Chondrocyte (in vitro differentiated cells): ENCODE measurements at places on chromosomes 12 and 14. TPM values are rescaled to one million over a fixed set of nuclear protein-coding genes. Genes with fewer than 3 reads are reported as not detected.

The CIT gene
- 7.3 to 10.6 TPM (median 9.9 TPM) in 3 replicates for total RNA-seq

The BMP4 gene
- total RNA-seq = 2.9 to 9.0 TPM (median 3.4 TPM) in 3 replicates

The KIF5A gene
- total RNA-seq = 2.6 to 5.1 TPM (median 3.5 TPM) in 3 replicates

The LMNTD1 gene
- 0.75 TPM in 1 of 3 replicates, not detected in the others for total RNA-seq

The OVCH1 gene
- 0.20 to 0.89 TPM (median 0.72 TPM) in 3 replicates for total RNA-seq

DNA sequence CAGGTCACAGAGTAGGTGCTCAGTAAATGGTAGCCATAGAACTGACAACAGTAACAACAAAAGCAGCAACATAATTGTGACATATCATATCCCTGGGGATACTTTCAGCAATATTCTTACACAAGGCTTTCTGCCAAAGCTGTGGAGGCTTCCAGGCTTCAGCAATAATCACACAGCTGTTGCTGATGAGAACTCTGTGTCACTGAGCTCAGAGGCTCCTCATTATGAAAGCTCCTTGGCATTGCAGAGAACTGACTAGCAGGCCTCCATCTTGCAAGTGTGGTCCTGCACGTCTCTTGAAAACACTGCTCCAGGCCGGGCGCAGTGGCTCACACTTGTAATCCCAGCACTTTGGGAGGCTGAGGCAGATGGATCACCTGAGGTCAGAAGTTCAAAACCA is 97.3 kb upstream of the BTG1 start:
- H3K36me3 ChIP-seq = no peaks in the 10 kb centered on the region
- H3K27ac ChIP-seq = no peak overlapping the region
- H3K27me3 ChIP-seq = no peaks in the 10 kb centered on the region
- H3K4me3 ChIP-seq = no peak overlapping the region

DNA sequence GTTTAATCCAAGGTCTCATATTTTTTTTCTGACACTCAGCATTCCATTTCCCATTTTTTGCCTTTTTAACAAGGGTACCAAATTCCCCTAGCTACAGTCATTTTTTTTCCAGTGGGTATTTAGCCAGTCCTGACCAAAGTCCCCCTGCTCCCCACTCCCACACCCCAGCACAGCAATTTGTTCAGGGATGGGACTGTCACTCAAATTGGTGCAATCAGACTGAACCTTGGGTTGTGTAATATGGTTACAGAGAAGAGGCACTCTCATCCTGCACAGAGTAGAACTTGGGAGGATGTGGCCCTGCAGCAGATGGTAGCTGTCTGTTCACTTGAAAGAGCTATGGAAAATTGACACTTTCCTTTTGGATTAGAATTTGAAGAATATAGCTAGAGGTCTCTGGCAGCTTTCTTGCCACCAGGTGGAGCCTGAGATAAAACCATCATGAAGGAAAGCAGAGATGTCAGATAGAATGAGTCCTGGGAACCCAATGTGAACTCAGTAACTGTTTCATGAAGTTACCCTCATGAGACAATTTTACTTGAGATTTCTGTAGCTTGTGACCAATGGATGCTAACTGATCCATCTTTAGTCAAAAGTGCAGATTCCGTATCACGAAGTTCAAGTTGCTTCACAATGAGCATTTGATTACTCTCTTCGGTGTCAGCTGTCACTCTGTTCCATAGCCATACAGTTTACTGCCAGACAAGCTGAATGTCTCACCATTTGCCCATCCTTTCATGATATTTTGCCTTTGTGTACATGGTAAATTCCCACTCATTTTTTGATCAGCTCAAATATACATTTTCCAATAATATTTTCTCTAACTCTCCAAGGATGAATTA is 394.0 kb upstream of the SYT1 start:
- H3K27me3 ChIP-seq = peaks cover 31% of the 10 kb centered on the region
- no peaks in the 10 kb centered on the region for H3K4me1 ChIP-seq
- H3K36me3 ChIP-seq = no peaks in the 10 kb centered on the region
- H3K4me3 ChIP-seq = no peak overlapping the region
- no peak overlapping the region for H3K27ac ChIP-seq

- no peak overlapping the region for H3K27ac ChIP-seq
- H3K27me3 ChIP-seq = no peaks in the 10 kb centered on the region
- DNase-seq = no peak
Observed at GRCh38 chr12:127178463-127178862, 1088.5 kb upstream of the TMEM132C start.

DNA sequence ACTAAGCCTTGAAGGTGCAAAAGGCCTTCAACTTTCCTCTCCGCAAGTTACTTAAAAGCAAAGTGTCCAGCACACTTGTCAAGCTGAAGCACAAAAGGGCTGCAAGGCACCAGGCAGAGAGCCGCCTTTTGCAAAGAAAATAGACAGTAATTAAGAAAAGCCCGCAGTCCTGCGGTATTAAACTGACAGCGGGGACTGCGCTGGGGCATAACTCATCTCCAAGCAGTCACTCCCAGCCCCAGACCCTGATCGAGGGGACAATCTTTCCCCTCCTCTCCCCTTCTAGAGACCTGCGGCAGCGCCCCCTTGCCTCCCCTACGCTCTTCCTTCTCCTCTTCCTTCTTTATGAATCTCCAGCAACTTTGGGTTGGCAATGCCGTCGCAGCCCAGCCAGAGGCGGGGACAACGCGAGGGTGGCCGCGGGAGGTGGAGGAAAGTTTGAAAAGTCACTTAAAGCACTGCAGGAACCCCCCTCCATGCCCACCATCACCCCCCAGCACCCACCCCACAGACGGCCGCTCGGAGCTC is 200.9 kb upstream of the CAND1 start:
- no peaks in the 10 kb centered on the region for H3K27me3 ChIP-seq
- peak overlapping the region; percentile 83 for H3K4me3 ChIP-seq
- H3K4me1 ChIP-seq = peaks cover 22% of the 10 kb centered on the region
- no peaks in the 10 kb centered on the region for H3K36me3 ChIP-seq

DNA sequence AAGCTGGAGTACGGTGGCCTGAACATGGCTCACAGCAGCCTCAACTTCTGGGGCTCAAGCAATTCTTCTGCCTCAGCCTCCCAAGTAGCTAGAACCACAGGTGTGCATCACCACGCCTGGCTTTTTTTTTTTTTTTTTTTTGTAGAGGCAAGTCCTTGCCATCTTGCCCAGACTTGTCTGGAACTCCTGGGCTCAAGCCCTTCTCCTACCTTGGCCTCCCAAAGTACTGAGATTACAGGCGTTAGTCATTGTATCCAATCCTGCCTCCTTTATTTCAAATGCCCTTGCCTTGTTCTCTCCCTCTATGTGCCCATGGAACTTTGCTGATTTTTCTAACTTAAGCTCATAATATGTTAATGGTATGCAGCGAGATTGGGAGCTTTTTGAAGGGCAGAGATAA is 49.2 kb upstream of the PRICKLE1 start:
- H3K4me1 ChIP-seq = peaks cover 26% of the 10 kb centered on the region
- no peak for DNase-seq
- no peaks in the 10 kb centered on the region for H3K27me3 ChIP-seq
- no peak overlapping the region for H3K4me3 ChIP-seq
- no peaks in the 10 kb centered on the region for H3K36me3 ChIP-seq

- H3K27ac ChIP-seq = no peak overlapping the region
- H3K36me3 ChIP-seq = no peaks in the 10 kb centered on the region
- no peaks in the 10 kb centered on the region for H3K4me1 ChIP-seq
- H3K27me3 ChIP-seq = peaks cover 47% of the 10 kb centered on the region
- DNase-seq = no peak
- H3K4me3 ChIP-seq = no peak overlapping the region
Observed at GRCh38 chr14:74444866-74445265, 18.9 kb upstream of the SYNDIG1L start.

GRCh38 chr12:130017591-130018449 is 114.0 kb upstream of the TMEM132D start:
- peaks cover 5% of the 10 kb centered on the region for H3K27me3 ChIP-seq
- peak overlapping the region; percentile 10 for H3K4me3 ChIP-seq
- no peak for DNase-seq
- no peaks in the 10 kb centered on the region for H3K36me3 ChIP-seq

DNA sequence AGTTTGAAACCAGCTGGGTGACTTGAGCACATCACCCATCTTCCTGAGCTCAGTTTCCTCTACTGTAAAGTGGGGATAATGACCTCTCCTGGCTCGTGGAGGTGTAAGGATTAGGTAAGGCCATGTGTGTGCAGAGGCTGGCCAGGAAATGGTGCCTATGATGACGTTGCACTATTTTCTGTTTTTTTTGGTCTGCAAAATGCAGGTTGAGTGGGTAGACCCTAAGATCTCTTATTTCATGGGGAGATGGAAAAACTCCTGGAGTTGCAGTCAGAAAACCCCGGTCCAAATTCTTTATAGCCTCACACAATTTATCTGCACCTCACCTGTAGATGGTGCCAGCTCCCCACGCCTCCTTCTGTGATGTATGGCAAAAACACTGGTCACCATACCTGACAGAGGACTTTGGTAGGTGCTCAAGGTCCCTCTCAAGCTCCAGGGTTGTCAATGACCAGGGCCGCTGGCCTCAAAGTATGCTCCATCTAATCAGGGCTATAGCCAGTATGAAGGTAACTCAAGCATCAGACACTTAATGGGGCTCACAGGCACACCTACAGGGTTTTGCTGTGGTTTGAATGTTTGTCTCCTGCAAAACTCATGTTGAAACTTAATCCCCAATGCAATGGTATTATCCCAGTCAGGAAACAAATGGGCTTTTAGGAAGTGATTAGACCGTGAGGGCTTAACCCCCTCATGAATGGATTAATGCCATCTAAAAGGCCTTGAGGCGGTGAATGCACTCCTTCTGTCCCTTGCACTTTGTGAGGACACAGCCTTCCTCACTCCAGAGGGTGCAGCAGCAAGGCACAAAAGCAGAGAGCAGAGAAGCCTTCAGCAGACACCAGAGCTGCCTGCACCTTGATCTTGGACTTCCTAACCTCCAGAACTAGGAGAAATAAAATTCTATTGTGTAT is 17.6 kb downstream of the C14orf132 start:
- H3K27ac ChIP-seq = no peak overlapping the region
- H3K4me1 ChIP-seq = peaks cover 52% of the 10 kb centered on the region
- no peaks in the 10 kb centered on the region for H3K27me3 ChIP-seq

DNA sequence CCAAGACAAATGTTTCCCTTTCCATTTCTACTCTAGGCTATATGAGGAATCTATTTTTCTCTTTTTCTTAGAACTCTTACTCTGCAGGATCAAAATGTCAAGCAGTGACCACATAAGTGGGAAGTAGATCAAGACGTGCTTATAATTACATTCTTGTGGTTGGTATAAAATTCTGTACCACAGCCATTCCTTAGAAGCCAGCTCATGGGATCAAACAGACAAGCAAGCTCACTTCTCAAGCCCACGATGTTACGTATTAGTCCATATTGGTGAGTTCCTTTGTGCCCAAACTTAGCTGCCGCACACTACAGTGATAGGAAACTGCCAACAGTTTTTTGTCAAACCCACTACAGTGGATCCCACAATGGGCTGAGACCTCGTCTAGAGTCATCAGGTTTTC is 53.4 kb downstream of the IFNG start:
- no peaks in the 10 kb centered on the region for H3K4me1 ChIP-seq
- H3K27ac ChIP-seq = no peak overlapping the region
- no peak overlapping the region for H3K4me3 ChIP-seq
- no peaks in the 10 kb centered on the region for H3K36me3 ChIP-seq
- peaks cover 12% of the 10 kb centered on the region for H3K27me3 ChIP-seq

- H3K4me3 ChIP-seq = no peak overlapping the region
- H3K27ac ChIP-seq = no peak overlapping the region
- no peaks in the 10 kb centered on the region for H3K4me1 ChIP-seq
- no peak for DNase-seq
Observed at GRCh38 chr12:119096429-119097202, 82.1 kb upstream of the HSPB8 start.

DNA sequence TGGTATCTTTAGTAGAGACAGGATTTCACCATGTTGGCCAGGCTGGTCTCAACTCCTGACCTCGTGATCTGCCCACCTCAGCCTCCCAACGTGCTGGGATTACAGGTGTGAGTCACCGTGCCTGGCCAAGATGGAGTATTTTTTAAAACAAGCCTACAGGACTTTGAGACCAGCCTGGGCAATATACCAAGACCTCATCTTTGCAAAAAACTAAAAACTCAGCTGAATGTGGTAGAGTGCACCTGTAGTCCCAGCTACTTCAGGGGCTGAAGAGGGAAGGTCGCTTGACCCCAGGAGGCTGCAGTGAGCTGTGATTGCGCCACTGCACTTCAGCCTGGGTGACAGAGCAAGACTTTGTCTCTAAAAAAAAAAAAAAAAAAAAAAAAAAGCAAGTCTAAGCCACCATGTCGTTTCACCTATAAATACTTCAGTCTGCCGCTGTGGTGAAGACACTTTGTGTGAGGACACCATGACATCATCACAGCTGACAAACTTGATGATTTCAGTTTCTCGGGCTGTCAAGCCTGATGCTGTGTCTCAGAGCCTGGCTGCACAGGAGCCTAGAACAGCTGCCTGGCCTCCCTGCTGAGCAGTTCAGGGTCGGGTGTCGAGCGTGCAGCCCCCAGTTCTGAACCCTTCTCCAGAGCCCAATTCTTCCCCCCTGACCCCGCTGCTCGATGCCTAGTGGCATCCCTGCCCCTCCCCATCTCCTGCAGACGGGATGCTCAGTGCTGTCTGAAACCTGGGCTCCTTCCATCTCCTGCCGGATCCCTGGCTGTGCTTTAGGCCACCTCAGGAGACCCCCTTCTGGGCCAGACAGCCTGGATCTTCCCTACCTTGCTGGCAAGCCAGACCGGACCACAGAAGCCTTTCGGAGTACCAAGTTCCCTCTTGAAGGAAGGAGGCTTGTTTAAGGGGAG is 119.2 kb upstream of the EVL start:
- no peak overlapping the region for H3K4me3 ChIP-seq
- no peak overlapping the region for H3K27ac ChIP-seq
- peaks cover 11% of the 10 kb centered on the region for H3K36me3 ChIP-seq
- H3K27me3 ChIP-seq = no peaks in the 10 kb centered on the region
- peaks cover 8% of the 10 kb centered on the region for H3K4me1 ChIP-seq
- DNase-seq = no peak

DNA sequence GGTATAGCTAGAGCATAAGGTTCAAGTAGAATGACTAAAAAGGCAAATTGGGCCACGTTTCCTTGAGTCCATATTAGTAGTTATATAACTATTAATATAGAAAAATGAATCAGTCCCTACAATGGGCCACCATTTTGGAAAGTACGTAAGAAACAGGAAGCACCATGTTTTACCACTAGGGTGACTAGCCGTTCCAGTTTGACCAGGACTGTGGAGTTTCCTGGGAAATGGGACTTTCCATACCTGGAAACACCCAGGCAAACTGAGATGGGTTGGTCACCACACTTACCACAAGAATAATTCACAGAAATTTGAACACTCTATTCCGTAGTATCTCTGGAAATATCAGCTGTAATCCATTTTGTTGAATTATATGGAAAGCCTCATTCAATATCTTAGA is 2.1 kb upstream of the MAGOHB start:
- H3K36me3 ChIP-seq = no peaks in the 10 kb centered on the region
- H3K4me1 ChIP-seq = peaks cover 40% of the 10 kb centered on the region
- no peak overlapping the region for H3K27ac ChIP-seq
- H3K4me3 ChIP-seq = no peak overlapping the region
- no peaks in the 10 kb centered on the region for H3K27me3 ChIP-seq

GRCh38 chr12:15752785-15753184 is 36.4 kb downstream of the EPS8 start:
- peak overlapping the region; percentile 45 for H3K27ac ChIP-seq
- no peak for DNase-seq
- no peak overlapping the region for H3K4me3 ChIP-seq
- peaks cover 4% of the 10 kb centered on the region for H3K36me3 ChIP-seq
- H3K27me3 ChIP-seq = no peaks in the 10 kb centered on the region

GRCh38 chr12:121296618-121297434 is at the start of gene CAMKK2:
CAMKK2 (minus strand) TSS chr12:121296709; CDS start chr12:121274526, 22,183 bp downstream.
- peaks cover 16% of the 10 kb centered on the region for H3K4me1 ChIP-seq
- H3K27me3 ChIP-seq = no peaks in the 10 kb centered on the region
- no peak for DNase-seq
